Stimulated activated CD8-positive, alpha-beta memory T cell treated with anti-CD3 and anti-CD28 coated beads, Interleukin-15, amount 100 ng/mL, for 1 hour (primary cell): ENCODE measurements at places on chromosomes 3 and 15.

GRCh38 chr3:131711114-131711768, 208.5 kb upstream of the MRPL3 start:
- DNase-seq: no peak

DNA sequence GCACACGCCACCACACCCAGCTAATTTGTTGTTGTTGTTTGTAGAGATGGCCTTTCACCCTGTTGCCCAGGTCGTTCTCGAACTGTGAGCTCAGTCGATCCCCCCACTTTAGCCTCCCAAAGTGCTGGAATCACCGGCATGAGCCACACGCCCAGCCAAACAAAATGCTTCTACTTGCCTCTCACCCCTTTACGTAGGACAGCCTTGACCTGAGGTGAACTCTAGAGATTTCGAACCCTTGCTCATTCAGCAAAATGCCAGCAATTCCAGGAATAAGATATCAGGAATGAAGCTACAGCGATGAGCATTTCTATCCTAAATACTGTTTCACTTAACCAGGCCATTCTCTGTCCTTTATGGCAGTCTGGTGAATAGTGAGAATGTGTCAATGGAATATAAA, 135.0 kb downstream of the LRRK1 start:
- no peak for DNase-seq

GRCh38 chr3:120689395-120689794, 7.4 kb upstream of the HGD start:
- DNase-seq: no peak

- no peak for DNase-seq
Observed at GRCh38 chr3:71784201-71784913, 591 bp downstream of the PROK2 start.

- DNase-seq: no peak
Observed at GRCh38 chr3:127985216-127985615, 67.0 kb upstream of the SEC61A1 start.

- no peak for DNase-seq
Observed at GRCh38 chr15:49737127-49737526, 116.3 kb downstream of the DTWD1 start.

- DNase-seq: no peak
Observed at GRCh38 chr3:154458560-154458959, 28.6 kb upstream of the GPR149 start.

DNA sequence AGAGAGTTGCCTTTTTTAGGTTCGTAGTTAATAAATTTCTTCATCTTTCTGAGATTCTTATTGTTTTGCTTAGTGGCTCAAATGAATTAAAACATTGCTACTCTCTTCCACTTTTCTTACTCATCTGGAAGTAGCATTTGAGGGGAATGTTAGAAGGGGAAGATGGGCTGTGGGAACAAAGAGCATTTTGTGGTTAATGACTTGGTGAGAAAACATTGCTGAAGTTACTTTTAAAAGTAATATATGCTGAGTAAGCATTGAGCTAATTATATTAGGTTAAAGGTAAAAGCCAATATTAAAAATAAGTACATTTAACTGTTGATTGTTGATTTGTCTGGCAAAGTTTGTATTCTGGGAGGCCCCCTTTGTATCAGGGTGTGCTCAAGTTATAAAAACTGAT, 5.7 kb downstream of the MORF4L1 start:
- DNase-seq: no peak

- DNase-seq: no peak
Observed at GRCh38 chr3:112751564-112752512, 94.8 kb downstream of the CD200R1L start.

DNA sequence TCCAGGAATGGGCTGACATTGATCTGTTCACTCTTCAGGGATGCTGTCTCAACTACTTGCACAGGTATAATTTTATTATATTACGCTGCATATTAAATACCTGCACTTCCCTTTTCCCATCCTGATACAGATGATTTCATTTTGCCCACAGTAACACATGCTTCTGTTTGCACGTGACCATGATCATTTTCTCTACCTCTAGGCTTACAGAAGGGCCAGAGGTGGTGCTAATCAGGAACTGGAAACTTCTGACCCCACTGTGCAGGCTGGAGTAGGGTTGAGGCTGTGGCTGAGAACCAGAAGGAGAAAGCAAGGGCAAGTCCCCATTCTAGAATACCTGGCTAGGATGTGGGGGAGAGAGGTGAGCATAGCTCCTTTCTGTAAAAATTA, 304.8 kb downstream of the PTPRG start:
- DNase-seq: no peak

DNA sequence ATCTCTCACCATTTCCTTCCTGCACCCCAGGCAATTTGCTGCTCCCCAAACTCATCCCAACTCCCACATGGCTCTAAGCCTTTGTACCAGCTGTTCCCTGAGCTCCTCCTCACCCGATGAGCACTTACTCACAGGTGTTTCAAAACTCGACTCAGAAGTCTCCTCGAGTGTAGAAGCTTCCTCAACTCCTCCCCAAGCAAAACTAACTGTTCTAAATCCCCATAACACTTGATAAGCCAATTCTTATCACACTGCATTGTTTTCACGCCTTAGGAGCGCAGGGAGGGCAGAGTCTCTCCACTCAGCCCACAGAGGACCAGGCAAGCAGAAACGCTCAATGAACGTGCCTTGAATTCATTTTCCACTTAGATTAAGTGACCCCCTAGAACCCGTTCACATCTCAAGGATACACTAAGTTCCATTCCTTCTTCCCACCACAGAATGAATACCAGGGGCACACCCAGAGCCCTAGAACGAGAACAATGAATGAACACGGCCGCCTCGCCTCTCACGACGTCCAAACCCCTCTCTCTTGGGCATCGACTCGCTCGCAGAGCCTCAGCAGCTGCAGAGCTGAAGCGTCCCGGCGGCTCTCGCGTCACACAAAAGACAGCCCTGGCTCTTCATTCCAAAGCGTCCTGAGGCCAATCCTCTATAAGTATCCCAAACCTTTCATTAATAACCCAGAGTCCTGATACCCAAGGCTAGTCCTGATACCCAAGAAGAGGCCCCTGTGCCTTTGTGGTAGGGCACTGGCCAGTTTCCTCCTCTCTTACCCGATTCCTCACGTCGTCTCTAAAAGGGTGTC, 1.1 kb downstream of the RAF1 start:
- no peak for DNase-seq

- DNase-seq: no peak
Observed at GRCh38 chr15:95620934-95621579, 709.4 kb upstream of the NR2F2 start.

DNA sequence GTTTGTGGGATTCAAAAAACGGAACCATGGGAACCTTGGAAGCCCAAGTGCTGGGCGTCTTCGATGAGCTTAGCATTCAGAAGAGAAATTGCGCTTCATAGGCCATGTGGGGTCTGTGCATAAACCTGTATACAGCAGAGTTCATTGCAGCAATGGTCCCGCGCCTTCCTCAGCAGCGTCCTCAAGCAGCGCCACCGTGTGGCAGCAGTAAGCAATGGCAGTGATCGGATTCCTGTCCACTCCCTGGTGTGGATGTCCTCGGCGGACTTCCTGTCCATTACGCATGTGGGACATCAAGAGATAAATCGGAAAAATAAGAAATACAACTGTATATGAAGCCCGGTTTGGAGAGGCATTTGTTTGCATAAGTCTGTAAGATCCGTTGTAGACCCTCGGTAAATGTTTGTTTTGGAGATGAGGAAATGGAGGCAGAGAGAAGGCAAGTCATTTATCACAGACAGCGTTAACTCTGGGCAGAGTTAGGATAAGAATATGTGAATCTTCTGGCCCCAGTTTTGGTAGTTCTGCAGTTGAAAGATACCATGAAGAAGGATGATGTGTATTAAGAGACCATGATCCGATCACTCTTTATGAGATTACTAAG, 57.7 kb downstream of the CNTN4 start:
- DNase-seq: no peak

- no peak for DNase-seq
Observed at GRCh38 chr3:90241481-90241880, 1134.1 kb downstream of the EPHA3 start.

- DNase-seq: no peak
Observed at GRCh38 chr15:74333093-74333492, 34.4 kb downstream of the CYP11A1 start.

DNA sequence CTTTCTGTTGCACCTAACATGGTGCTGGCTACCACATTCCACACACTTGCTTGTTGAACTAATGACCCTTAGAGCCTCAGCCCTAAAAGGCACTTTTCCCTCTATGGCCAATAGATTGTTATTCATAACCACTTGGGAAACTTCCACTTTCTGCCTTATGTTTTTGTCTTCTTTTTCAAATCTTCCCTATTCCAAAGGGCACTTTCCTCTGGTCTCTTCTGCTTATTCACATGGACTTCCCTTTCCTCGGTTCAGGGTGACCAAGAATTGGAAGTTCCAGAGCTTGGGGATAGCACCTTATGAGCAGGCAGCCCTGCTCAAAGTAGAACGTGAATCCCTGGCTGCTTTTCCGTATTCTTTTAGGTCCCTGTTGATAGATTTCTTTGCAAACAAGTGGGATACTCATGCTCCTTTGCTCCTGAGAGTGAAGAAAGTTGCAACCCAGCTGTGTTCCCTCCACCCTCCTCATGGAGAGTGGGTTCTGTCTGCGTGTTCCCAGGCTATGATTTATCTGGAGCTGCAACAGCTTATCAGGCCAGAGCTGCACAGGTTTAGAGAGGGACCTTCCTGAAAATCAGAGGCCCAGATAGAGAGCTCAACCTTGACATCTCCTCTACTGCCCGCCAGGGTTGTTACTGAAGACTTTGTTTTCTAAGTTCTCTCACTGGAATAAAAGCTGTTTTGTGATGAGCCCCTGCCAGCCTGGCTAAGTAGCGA, 58.8 kb upstream of the MYZAP start:
- DNase-seq: no peak

GRCh38 chr15:36826948-36827347, 247.5 kb downstream of the CDIN1 start:
- no peak for DNase-seq

GRCh38 chr15:66108483-66109265, 144.9 kb downstream of the MEGF11 start:
- no peak for DNase-seq

DNA sequence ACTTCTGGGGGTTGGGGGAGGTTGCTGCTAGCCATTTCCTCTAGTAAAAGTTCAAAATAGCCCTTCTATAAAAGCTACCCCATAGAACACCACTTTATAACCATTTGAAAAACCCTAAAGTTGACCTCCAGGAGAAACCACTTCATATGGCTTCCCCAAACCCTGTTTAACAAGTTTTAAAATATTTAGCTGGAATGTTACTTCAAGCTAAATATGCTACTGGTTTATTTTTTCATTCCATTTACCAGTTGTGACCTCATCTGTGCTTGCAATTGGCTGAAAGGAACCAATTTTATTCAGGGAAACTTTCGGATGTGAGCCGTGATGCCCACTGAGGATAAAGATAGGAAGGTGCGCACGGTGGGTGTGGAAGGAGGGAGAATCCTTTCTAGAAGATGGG, 221.3 kb downstream of the SUCLG2 start:
- no peak for DNase-seq

GRCh38 chr3:126748701-126749546, 44.9 kb downstream of the CHCHD6 start:
- no peak for DNase-seq

- no peak for DNase-seq
Observed at GRCh38 chr3:62281726-62282125, 91.6 kb downstream of the FEZF2 start.
